ENCODE measurements at places on chromosomes 6 and 20.

- no peak for DNase-seq
Observed at GRCh38 chr6:20200761-20201630, 11.3 kb downstream of the MBOAT1 start.

DNA sequence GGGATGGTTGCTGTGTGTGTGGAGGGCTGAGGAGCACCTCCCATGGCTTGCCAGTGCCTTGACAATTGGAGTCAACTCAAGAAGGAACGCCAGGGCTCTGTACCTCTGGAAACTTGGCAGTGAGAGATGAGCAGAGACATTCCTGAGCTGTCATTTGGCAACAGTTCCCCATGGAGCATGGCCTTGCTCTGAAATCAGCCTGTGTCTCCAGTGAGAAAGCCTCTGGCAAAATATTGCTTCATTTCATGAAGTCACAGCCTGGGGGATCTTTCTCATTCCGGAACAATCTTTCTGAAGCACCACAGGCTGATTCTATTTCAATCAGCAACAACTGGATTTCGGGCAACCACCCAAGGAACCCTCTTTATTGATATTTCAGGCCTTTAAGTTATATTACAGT lies 52.2 kb upstream of the FNDC1 start:
- no peak for DNase-seq

- DNase-seq: no peak
Observed at GRCh38 chr20:60642541-60642940, 609.5 kb upstream of the CDH4 start.

DNA sequence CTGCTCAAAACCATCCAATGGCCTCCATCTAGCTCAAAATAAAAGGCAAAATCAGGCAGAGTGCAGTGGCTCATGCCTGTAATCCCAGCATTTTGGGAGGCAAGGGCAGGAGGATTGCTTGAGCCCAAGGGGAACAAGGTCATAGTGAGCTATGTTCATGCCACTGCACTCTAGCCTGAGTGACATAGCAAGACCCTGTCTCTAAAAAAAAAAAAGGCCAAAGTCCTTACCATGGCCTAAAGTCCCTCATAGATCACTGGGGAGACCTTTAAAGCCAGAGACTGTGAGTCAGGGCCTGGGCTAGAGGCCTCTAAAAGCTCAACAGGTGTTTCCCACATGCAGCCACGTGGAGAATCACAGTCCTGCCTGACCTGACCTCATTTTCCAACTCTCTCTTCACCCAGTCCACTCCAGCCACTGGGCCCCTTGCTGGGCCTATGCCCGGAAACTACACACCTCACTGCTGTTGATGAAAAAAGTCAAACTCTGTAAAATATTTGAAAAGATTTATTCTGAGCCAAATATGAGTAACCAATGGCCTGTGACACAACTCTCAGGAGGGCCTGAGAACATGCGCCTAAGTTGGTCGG lies 28.2 kb upstream of the TAB2 start:
- no peak for DNase-seq

DNA sequence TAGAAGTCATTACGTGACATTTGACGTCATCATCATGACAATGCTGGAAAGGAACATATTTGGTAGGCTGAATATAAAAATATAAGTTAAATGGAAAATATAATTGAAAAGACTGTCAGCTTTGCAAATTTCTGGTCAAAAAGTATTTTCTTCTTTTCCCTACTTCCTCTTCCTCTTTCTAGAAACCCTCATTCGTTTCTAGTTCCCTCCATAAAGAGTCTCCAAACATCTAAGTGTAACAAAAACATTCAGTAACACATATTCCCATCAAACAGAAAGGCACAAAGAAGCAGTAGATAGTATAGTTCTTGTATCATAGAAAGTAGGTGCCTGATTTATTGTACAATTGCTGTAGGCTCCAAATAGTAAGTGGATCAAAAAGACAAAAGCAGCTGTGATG lies 150.8 kb upstream of the FAM83B start:
- no peak for DNase-seq
